ENCODE measurements at places on chromosomes 1 and 21. TPM values are rescaled to one million over a fixed set of nuclear protein-coding genes. Genes with fewer than 3 reads are reported as not detected.

The RSPO1 gene
- total RNA-seq = not detected

The STIL gene
- 3.9 TPM for total RNA-seq

The ZNF326 gene
- total RNA-seq = 8.0 TPM

The NPR1 gene
- 12.0 TPM for total RNA-seq

The SPATC1L gene
- 4.0 TPM for total RNA-seq

The RNU1-1 gene
- total RNA-seq = 5,329 TPM

The HOOK1 gene
- not detected for total RNA-seq

The LAMB3 gene
- total RNA-seq = 21.8 TPM

The TSSK3 gene
- 0.19 TPM for total RNA-seq

The CELA2A gene
- total RNA-seq = 0.19 TPM

The FHAD1 gene
- total RNA-seq = 0.56 TPM

The TBX15 gene
- total RNA-seq = 0.28 TPM

The SFT2D2 gene
- 34.6 TPM for total RNA-seq

The TXLNA gene
- 73.1 TPM for total RNA-seq

The ST6GALNAC3 gene
- 23.7 TPM for total RNA-seq

The LGR6 gene
- total RNA-seq = not detected

The MYCL gene
- 2.8 TPM for total RNA-seq

The GBP1 gene
- total RNA-seq = 25.5 TPM

The ZNF496 gene
- total RNA-seq = 21.3 TPM

The FBLIM1 gene
- 319 TPM for total RNA-seq

The DIO1 gene
- not detected for total RNA-seq

The GIPC2 gene
- total RNA-seq = 18.6 TPM

The SPRR5 gene
- total RNA-seq = not detected

Measured in endothelial cell of coronary artery (primary cell).